Naive thymus-derived CD8-positive, alpha-beta T cell (primary cell): ENCODE measurements at places on chromosomes 3 and 15. TPM values are rescaled to one million over a fixed set of nuclear protein-coding genes. Genes with fewer than 3 reads are reported as not detected.

DNA sequence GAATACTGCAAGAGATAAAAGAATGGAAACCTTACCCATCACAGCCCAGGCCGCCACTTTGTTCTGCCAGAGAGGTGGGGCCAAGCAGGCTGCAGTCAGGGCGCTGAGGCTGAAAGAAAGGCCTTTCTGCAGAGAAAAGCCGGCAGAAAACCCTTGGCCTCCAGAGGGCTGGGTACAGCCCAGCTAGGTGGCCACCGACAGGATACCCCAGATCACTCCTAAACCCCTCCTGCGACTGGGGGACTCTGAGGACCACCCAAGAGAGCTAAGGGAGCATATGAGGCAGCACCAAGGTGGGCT is 69.3 kb downstream of the SMAD6 start:
- no peaks in the 10 kb centered on the region for H3K4me1 ChIP-seq
- no peak overlapping the region for H3K27ac ChIP-seq
- no peak overlapping the region for H3K4me3 ChIP-seq

DNA sequence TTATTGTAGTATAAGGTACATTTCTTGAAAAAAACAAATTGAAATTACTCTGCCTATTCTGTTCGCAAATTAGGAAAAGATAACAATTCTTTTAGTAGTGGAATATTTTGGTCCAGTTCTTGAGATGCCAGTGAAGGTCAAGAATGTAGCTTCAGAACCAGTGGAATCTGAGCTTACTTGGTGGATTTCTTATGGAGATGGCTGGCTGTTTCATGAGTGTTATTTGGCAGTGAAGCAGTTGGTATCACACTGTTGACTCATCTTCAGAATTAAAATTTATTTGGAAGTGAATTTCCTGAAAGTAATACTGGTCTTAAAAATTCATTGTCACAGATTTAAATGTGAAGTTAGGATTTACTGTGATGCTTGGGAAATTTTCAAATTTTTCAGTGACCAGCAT is 19.1 kb downstream of the RNF13 start:
- no peaks in the 10 kb centered on the region for H3K27me3 ChIP-seq
- H3K36me3 ChIP-seq, result peaks cover 40% of the 10 kb centered on the region
- peaks cover 12% of the 10 kb centered on the region for H3K4me1 ChIP-seq
- no peak overlapping the region for H3K27ac ChIP-seq

Gene ARNT2
- total RNA-seq, result not detected

Gene C15orf62
- total RNA-seq, result 2.0 TPM
